ENCODE measurements at places on chromosomes 11 and 22.

- DNase-seq = peak; percentile 71
These were observed 2.2 kb upstream of the TUT1 start for GRCh38 chr11:62593434-62594044.

GRCh38 chr22:29012952-29013351 is 48.7 kb downstream of the C22orf31 start:
- no peak for DNase-seq

DNA sequence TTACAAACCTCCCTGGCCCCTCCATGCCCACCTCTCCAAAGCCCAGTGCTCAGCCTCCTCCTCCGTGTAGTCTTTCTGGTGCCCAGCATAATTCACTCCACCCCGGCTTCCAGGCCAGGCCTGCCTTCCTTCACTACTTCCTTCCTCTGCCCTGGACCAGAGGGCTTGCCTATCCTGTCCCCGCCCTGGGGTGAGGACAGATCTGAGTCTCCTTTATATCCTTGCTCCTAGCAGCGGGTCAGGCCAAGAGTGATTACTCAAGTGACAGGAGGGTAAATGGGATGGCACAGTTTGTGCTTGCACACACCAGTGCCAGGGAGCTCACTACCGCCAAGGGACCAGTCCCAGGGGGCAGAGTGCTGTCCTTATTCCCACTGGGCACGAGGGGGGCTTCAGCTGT is 48.0 kb downstream of the SCUBE1 start:
- no peak for DNase-seq

- DNase-seq = no peak
These were observed 583 bp downstream of the MRPL23 start for GRCh38 chr11:1947592-1948237.

DNA sequence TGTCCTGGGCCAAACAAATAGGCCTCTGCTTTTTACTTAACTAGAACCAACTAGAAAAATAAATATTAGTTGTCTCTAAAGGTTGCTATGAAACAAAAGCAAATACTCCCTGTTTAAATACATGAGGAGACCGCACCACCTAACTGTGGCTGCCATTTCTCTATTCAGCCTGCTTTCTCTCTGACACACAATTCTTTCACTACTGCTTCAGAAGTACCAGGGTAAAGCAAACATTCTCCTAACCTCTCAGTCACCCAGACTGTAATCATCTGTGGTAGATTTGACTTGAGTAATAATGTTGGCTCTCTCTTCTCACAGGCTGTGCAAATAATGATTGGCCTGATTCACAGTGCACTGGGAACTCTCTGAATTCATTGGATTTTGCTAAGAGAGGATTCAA is 41.0 kb upstream of the MS4A8 start:
- DNase-seq = no peak

GRCh38 chr22:32486656-32487390 is 12.2 kb downstream of the FBXO7 start:
- DNase-seq = no peak

GRCh38 chr11:122189229-122189628 is 73.2 kb upstream of the BLID start:
- no peak for DNase-seq

DNA sequence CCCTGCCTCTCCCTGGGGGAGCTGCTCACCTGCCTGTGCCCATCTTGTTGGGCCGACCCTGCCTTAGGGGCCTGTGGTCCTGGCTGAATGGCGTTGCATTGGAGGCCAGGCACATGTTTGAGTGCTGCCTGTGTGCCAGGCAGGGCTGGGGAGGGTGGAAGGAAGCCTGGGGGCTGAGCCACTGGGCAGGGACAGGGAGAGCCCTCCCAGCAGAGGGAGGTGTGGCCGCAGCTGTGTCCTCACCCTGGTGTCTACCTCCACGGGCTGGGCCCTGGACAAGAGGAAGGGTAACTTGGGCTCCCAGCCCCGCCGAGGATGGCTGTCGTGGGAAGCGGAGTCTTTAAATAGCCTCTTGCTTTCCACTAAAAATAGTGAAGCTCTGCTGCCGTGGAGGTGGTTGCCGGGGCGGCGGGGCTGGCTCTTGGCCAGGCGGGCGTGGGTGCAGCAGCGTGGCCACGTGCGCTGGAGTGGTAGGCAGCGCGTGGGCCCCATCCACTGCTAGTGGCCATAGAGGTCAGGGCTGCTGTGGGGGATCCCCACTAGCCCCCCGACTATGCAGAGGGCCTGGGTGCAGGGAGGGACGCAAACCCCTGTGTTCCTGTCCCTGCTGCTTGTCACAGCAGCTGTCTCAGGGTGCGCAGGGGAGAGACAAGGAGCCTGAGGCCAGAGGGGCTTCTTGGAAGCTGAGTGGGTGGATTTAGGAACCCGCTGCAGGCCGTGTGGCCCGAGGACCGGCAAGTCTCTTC is 6.2 kb downstream of the ZDHHC8 start:
- DNase-seq = no peak

DNA sequence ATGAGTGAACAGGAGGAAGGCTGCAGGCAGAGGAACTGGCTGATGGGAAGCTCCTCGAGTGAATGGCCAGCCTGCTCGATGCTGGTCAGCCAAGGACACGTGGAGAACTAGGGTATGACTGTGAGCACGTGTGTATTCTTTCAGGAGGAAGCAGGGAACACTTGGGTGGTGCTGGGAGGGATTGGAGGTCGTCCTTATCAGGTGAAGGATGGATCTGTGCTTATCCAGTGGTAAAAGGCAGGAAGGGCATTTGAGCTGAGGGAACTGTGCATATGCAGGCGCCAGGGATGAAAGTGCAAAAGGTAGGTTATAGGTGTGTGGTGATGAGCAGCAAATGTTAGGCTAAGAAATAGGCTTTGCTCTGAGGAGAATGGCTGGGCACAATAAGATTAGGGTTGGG is 9.7 kb upstream of the SLCO2B1 start:
- no peak for DNase-seq

- no peak for DNase-seq
These were observed 6.2 kb downstream of the PTPN5 start for GRCh38 chr11:18785411-18785810.

GRCh38 chr22:41565403-41566054 is 4.7 kb downstream of the CSDC2 start:
- DNase-seq = no peak

GRCh38 chr11:114076921-114077331 is 17.4 kb downstream of the ZBTB16 start:
- DNase-seq = no peak

DNA sequence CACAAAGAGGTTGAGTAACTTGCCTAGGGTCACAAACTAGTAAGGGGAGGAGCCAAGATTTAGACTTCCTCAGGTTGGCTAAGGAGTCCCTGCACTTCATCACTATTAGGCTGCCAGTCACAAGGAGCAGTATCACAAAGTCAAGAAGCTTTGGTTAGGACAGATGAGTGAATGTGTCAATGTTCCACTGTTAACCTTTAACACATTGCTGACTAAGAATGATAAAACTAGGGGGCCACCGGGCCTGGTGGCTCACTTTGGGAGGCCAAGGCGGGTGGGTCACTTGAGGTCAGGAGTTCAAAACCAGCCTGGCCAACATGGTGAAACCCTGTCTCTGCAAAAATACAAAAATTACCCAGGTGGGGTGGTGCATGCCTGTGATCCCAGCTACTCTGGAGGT is 32.0 kb downstream of the TMEM123 start:
- no peak for DNase-seq

GRCh38 chr22:33842421-33843094 is 77.7 kb downstream of the LARGE1 start:
- DNase-seq = no peak

GRCh38 chr22:19766511-19767426 is 6.2 kb downstream of the TBX1 start:
- DNase-seq = peak; percentile 19

DNA sequence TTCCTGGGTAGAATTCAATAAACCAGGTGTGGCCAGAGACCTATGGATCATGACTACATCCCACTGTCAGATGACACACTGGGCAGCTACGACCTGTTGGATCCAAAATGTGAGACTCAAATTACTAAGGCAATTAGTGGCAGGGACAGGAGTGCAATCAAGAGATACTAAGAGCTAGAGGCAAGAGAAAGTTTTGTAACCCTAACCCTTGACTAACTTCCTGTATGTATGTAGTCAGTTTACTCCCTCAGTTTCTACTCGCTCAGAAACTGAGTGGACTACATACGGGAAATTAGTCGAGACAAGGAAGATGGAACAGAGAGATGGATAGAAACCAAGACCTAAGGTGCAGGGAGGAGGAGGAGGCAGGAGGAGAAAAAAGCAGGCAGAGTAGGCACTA is 2.7 kb downstream of the CYB5R2 start:
- no peak for DNase-seq

DNA sequence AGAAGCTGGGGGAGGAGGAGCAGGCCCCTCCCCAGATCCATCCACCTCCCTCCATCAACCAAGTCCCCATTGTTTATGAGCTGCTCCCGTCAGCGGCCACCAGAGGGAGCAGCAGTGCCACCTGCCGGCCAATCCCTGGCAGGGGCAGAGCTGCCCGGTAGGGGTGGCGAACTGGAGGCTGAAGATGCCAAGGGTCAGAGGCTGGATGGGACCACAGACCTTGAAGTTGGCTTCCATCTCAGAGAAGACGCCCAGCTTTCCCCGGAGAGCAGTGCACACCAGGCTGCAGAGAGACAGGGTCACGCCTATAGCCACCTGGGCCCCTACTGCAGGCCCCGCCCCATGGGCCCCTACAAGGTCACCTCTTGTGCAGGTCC is 3.6 kb downstream of the FIBP start:
- DNase-seq = peak; percentile 75
